ENCODE measurements at places on chromosomes 11 and 22.

DNA sequence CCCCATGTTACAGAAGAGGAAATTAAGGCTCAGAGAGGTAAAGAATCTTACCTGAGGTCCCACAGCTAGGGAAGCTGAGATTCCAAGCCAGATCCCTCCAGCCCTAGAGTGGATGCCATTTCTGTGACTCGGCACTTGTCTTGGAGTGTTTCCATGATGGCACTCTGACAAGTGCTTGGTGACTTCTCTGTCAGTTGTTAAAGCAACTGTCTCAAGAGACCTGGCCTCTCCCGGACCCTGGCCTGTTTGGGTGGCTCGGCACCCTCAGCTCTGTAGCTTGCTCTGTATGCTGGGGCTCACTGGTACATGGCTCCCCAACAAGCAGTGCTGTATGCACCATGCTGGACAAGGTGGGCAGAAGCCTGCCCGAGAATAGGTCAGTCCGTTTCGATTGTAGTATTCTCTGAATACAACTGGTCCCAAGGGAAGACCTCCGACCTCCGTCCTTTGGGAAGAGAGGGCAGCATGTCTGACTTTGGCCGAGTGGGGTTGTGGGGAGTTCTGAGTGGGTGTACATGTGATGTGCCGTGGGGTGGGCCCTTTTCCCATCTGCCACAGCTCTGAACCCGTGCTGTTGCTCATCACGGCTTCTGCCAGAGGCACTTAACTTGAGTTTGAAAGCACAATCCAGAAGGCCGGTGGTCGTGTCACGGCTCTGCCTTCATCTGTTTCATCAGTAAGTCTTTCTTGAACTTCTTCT, 12.4 kb downstream of the ACO2 start:
- DNase-seq, result no peak

- no peak for DNase-seq
Observed at GRCh38 chr11:74926304-74927030, 22.4 kb downstream of the XRRA1 start.

GRCh38 chr11:19829109-19829837, 116.6 kb downstream of the NAV2 start:
- no peak for DNase-seq

GRCh38 chr11:132540581-132540980, 991.7 kb downstream of the OPCML start:
- no peak for DNase-seq

GRCh38 chr11:45093761-45094455, 52.5 kb upstream of the PRDM11 start:
- no peak for DNase-seq

- no peak for DNase-seq
Observed at GRCh38 chr11:100630898-100631297, 56.2 kb upstream of the ARHGAP42 start.

GRCh38 chr11:13339195-13340153, 61.9 kb downstream of the BMAL1 start:
- no peak for DNase-seq

DNA sequence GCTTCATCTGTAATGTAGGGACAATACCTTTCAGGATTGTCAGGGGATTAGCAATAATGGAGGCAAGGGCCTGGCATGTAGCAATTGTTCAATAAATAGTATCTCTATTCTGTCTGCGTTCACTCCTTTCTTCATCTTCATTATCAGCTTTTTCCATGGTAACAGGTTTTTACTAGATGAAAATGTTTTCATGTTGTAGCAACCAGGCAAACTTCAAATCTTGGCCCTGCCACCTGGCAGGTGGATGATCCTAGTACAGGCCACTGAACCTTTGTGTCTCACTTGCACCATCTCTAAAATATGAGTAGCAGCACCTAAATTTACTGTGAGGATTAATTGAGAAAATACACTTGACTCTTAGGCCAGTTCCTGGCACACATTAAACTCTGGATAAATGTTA, 83.4 kb downstream of the SWAP70 start:
- no peak for DNase-seq

GRCh38 chr11:15434529-15434928, 319.8 kb downstream of the INSC start:
- no peak for DNase-seq

DNA sequence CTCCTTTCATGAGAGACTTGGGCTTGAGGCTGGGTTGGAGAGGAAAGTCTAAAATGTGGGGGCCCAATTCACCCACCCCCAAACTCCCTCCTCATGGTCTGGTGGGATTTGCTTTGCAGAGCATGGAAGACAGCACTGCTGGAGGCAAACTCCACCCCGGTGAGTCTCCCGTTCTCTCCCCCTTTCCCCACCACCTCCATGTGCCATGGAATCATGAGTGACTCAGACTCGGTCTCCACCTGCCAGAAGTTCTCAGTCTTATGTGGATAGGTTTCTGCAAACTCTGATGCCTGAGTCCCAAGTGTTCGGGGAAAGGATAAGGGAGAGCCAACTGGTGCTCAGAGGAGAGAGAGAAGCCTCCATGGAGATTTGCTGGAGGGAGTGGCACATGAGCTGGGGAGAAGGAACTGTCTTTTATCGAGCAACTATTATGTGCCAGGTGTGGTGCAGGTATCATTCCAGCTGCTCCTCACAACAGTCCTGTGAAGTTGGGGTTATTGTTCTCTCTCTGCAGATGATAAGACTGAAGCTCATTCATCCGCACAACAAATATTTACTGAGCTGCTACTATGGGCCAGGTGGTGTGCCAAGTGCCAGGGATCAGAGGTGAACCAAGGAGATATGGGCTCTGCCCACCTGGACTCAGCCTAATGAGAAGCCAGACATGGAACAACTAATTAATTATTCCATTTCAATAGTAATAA, 6.6 kb downstream of the PLEKHB1 start:
- no peak for DNase-seq

All from activated CD8-positive, alpha-beta memory T cell treated with anti-CD3 and anti-CD28 coated beads for 4 hours (primary cell).